ENCODE measurements at places on chromosomes 2 and 18.
A peak's percentile ranks its signal among the peaks of the same experiment; 100 is the strongest.

DNA sequence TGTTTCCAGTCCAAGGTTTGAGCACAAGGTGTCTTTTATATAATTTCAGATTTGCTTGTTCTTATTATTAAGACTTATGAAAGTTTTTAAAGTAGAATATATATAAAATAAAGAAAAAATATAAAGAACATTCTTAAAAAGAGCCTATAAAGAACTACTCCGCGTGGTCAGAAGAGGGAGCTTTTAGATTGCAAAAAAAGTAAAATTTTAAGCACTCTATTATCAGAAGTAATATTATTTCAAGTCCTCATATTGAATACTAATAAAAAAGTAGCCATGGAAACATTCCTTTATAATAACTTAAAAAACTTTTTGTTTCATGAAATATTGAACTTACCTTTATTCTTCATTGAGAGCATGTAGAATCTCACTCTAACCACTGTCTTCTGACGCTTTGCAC is 51.4 kb downstream of the LINC00305 start:
- DNase-seq, result no peak

- no peak for DNase-seq
These were observed 102.0 kb downstream of the RIT2 start for GRCh38 chr18:43013486-43013885.

- DNase-seq, result no peak
These were observed 1.9 kb downstream of the CLK1 start for GRCh38 chr2:200862532-200863000.

DNA sequence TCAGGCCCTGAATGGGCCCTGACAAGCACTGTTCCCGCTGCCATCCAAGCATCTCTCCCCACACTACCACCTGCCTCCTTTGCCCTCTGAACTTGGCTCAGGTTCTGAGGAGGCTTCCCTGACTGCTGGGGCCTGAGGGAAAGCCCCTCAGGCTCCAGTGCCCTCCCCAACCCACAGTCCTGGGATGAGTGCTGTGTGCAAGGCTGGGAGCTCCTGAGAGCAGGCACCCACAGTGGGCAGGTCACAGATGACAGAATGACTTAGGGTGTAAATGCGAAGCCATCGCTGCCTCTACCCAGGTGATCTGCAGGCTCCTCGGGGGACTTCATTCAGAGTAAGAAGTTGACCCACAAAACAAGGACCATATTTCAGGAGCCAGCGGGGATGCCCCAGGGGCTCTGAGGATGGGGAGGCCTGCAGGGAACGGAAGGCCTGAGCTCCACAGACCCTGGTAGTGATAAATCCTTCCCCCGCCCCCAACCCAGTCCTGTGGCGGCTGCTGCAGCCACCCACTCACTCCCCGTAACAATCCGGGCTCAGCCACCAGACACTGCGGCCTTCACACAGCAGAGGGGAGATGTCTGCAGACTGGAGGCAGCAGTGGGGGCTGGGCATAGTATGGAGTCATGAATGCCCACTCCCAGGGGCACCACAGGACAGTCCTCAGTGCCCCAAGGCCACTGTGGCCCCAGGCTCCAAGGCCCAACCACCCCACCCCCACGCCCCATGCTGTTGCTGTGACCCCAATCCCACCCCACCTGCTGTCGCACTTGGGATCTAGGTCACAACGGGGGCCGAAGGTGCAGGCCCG is 8.9 kb downstream of the BIN1 start:
- DNase-seq, result no peak

DNA sequence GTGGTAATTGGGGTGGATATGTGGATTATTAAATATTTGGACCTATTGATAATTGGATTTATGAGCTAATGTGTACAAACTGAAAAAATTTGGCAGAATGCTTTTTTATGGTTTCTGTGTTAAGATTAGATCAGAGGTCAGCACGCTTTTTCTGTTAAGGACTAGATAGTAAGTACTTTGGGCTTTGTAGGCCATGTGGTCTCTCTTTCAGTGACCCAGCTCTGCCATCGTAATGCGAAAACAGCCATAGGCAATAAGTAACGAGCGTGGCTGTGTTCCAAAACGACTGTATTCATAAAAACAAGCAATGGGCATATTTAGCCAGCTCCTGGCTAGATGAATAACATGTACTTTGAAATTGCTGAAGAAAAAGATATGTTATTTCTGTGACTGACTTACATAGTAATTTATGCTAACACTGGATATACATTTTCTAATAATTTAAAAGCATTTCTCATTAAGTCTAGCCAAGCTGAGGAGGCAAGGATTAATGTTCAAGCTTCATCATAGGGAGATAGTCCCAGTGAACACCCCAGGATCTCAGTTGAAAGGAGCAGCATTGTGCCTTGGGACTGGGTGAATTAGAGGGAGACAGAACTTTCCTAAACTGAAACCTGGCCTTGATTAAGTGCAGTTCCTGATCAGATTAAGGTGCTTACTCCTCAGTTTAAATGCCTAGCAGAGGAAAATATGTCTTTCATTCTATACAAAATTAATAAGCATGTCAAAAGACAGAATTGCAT is 20.0 kb downstream of the CCDC138 start:
- no peak for DNase-seq

GRCh38 chr18:13556502-13556901 is 169.9 kb downstream of the FAM210A start:
- no peak for DNase-seq

- no peak for DNase-seq
These were observed 15.3 kb upstream of the CIDEA start for GRCh38 chr18:12238826-12239225.

- DNase-seq, result peak; percentile 96
These were observed 50.2 kb downstream of the TEX44 start for GRCh38 chr2:231642631-231643494.

DNA sequence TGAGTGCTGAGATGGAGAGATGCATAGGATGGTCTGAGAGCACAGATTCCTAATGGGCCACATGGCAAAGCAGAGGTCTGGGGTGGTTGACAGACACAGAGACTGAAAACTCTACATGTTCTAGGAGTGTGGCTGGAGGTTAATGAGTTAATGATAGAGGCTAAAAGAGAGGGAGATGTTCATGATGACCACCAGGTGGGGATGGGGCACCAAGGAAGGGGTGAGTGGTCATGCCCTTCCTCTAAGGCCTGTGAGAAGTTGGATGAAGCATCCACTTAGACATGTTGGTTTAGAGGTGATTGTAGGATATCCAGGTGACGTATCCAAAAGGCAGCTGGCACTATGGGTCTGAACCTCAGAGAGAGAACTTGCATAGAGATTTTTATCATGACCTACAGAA is 102.1 kb downstream of the LRP2 start:
- DNase-seq, result no peak

DNA sequence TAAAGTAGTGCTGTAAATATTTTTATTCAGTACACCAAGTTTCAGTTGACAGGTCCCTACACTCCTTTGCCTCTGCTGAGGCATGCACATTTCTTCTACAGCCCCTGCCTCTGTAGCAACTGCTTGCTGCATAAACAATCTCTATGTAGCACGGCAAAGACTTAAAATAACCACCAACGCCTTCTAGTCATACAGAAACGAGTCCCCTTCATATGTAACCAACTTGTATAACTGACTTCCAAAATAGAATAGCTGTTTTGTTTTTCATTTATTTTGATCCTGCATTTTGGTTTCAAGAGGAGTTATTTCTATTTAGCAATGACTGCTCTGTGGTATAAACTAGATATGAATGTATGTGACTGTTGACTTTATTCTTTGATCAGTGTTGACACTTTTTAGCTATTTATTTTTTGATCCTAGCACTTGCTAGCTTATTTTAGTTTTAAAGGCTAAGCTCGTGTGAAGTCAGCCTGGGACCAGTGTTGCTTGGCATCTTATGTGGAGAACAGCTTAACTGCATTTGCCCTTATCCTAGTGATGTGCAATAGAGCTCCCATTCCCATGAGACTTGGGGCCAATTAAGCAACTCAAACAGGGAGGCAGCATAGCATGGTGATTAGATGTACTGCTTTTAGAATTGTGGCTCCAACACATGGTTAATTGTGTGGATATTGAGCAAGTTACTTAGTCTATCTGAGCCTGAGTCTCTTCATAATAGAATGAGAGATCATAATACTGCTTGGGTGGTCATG is 79.6 kb downstream of the HRH4 start:
- no peak for DNase-seq
